ENCODE measurements at places on chromosomes 1 and 21.

GRCh38 chr21:38955495-38955894 lies 149.8 kb downstream of the ETS2 start:
- DNase-seq, result no peak

GRCh38 chr1:164787834-164788231 lies 228.8 kb downstream of the PBX1 start:
- no peak for DNase-seq

DNA sequence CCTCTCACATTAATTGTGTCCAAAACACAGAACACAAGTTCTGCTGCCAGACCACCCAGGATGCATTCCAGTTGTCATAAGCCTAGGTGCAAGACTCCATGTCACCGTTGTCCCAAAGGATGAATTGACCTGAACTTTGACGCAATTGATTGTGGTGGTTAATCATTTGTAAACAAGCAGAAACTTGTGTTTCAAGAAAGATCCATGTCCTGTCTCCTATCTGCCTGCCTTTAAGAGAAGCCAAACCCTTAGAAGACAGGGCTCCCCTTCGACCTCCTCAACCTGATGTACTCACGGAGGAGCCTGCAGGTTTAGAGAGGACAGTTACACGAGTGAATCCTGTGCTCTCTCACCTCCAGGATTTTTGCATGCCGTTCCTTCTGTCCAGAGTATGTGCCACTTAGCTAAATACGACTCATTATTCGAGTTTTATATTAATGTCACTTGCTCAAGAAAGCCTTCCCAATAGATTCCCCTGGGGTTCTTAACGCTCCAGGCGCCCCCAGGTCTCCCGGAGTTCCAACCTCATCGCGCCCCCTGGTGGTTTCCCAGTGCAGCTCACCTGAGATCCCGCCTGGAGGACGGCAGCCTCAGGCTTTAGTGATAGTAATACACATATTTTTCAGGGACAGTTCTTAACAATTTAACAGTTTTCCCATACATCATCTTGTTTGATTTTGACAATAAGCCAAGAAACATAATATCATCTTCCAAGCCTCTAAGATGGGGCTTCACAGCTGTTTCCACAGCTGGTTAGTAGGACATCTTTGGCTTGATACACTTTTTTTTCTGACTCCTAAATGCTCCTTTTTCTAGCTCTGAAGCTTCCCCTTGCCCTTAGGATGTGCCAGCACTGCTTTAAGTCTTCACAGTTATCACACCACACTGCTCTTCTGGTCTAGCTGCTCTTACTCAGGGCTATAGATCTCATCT lies 2.4 kb upstream of the C8B start:
- DNase-seq, result no peak

DNA sequence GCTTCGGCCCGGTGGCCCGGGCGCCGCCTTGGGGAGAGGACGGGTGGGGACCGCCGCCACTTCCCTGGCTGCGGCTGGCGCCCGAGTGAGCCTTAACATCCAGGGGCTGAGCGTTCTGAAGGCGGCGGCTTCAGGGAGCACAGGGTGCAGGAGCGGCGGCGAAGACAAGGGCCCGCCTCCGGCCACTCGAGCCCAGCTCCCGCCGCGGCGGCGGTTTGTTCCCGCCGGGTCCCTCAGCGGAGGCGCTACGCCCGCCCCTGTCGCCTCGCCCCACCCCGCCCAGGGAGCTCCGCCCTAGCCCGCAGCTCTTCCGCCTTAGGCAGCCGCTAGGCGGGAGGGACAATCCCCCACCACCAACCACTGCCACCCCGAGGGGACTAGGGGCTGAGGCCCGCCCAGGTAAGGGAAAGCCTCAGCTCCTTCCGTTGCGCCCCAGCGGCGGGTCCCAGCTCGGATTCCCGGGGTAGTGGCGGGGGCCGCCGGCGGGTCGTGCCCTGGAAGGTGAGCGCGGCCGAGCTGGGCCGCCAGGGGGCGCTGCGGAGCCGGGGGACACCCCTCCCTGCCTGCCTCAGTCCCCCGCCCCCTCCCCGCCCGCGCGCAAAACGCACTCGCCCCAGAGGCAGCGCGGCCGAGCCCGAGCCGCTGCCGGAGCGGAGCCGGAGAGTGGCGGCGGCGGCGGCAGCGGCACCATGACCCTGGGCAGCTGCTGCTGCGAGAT lies at the start of gene FOXD2:
Gene FOXD2 (plus strand): TSS at position 598 of the 718 bp plus-strand sequence. CDS start 92 bp downstream, at position 690.
- DNase-seq, result peak; percentile 48

DNA sequence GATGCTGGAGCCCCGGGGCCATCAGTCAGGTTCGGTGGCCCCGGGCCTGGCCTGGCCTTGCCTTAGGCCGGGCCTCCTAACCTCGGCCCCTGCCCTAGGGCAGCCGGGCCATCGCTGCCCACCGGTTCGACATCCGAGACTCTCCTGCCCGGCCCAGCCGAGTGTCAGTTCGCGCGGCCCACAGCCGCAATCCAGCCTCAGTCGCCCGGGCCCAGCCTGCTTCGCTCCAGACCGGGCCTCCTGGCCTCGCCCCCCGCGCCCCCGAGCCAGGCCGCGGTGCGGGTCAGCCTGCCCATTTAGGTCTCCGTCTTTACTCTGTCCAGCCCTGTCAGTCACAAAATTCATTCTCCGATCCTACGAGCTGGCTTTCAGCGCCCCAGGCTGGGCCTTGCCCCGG lies 777 bp downstream of the LRRC41 start:
- DNase-seq, result peak; percentile 18

GRCh38 chr1:29875557-29876028 lies 639.3 kb downstream of the PTPRU start:
- peak; percentile 29 for DNase-seq

DNA sequence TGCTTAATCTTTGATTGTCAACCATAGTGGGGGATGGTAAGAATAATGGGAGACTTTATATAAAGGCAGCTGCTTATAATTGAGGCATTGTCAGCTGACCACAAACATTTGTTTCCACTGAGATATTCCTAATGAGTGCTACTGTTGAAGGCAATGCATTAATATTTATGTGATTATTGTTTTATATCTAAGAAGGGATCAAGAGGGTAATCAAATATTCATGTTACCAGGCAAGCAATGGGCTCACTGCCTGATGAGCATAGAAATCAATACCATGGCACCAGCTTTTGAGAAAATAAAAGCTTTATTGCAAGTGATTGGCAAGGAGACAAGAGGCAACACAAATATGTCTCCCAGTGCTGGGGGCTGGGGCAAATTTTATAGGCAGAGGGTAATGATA lies 706.7 kb upstream of the ADAMTS5 start:
- DNase-seq, result no peak

DNA sequence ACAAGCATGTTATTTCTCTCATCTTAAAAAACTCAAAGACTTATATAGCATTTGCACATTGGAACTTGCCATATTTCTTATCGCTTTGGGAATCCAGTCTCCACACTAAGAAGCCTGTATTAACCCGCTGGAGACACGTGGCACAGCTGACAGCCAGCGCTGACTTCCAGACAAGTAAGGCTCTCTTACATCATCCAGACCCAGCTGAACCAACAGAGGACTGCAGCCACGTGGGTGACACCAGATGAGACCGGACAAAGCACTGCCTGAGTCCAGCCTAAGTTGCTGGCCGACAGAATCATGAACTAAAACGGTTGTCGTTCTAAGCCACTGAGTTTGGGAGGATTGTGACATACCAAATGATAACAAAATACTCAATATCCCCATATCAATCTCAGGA lies 6.3 kb upstream of the CD247 start:
- DNase-seq, result peak; percentile 86

DNA sequence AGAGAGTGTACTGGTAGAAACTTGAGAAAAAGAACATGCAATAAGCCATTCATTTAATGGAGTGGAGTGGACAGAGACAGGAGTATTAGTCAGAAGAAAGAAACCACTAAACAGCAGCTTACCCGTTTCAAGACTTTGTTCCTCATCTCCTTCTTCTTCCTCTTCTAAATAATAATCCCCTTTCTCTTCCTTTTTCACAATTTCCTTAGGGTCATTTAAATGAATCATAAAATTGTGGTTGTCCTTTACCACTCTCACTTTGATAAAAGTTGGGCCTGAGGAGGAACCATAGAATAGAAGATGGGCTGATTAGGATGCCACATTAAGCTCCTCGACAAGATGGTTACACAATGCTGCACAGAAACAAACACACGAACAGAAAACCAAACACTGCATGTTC lies 109.6 kb downstream of the WDR3 start:
- DNase-seq, result no peak
